ENCODE measurements at places on chromosomes 11 and 22. TPM values are rescaled to one million over a fixed set of nuclear protein-coding genes. Genes with fewer than 3 reads are reported as not detected.

Gene GLB1L2
- 3.8 TPM for total RNA-seq

Gene DEPDC7
- 0.86 TPM for total RNA-seq

Gene PRG2
- total RNA-seq, result 1.8 TPM

Gene DTX4
- 0.07 TPM for total RNA-seq

Gene DNAJB13
- total RNA-seq, result 0.19 TPM

Gene OR51E2
- total RNA-seq, result not detected

Gene CRYBA4
- total RNA-seq, result not detected

Gene POU2AF3
- not detected for total RNA-seq

Gene ALG8
- 45.9 TPM for total RNA-seq

Gene DRD4
- 0.21 TPM for total RNA-seq

Gene CREB3L1
- not detected for total RNA-seq

Gene TSSK2
- total RNA-seq, result not detected

Gene MS4A3
- not detected for total RNA-seq

GRCh38 chr11:19962801-19963175 lies 197.5 kb downstream of the DBX1 start:
- H3K27me3 ChIP-seq, result peaks cover 16% of the 10 kb centered on the region
- H3K27ac ChIP-seq, result no peak overlapping the region
- H3K4me1 ChIP-seq, result peaks cover 14% of the 10 kb centered on the region
- H3K36me3 ChIP-seq, result no peaks in the 10 kb centered on the region

DNA sequence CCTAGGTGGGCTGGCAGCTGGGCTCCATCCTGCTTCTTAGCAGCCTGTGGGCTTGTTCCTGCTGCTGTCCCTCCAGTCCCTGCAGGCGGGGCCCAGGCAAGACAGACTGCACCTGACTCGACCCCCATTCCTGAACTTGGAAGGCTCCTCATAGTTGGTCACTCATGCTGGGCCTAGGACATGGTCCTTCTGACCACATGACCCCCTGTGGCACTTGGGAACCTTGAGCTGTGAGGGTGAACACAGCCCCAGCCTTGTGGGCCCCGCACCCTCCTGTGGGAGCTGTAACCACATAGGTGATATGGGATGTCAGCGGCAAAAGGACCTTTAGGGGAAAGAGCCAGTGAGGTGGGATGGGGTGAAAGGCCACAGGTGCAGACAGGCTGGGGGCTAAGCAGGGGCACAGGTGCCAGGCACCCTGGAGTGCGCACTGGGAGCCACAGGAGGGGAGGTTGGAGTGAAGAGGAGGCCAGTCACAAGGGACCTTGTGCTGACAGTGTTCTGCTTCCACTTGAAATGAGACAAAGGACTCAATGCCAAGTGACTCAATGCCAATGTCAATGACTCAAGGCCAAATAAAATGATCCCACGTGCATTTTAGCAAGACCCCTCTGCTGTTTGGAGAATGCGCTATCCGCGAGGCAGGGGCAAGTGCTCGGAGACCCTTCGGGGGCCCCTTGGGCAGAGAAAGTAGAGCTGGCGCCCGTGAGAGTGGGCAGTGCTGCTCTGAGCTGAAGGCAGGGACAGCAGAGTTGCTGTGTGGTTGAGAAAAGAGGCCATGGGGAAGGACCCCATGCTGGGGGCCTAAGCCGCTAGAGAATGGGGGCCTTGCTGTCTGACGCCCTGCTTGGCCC lies 90.7 kb downstream of the MORC2 start:
- H3K4me1 ChIP-seq, result no peaks in the 10 kb centered on the region
- H3K4me3 ChIP-seq, result no peak overlapping the region
- DNase-seq, result no peak
- no peaks in the 10 kb centered on the region for H3K27me3 ChIP-seq
- no peaks in the 10 kb centered on the region for H3K36me3 ChIP-seq

DNA sequence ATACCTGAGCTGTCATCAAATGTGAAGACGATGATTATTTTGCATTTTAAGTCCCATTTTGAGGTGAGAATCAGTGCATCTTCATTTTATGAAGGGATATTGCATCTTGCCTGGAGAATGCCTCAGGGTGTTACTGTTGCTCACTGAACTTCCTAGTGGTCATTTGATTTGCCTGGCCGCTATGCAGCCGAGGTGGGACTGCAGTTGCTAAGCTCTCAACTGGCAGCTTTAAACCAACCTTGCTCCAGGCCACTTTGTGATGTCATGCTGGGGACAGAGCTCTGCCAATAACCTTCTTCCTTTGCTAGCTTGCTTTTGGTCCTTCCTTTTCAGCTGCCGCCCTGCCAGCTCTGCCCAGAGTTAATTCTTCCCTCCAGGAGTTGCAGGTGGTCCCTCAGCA lies 409.4 kb upstream of the B3GAT1 start:
- no peaks in the 10 kb centered on the region for H3K36me3 ChIP-seq
- no peak overlapping the region for H3K4me3 ChIP-seq
- no peaks in the 10 kb centered on the region for H3K4me1 ChIP-seq
- H3K27me3 ChIP-seq, result peaks cover 22% of the 10 kb centered on the region
- no peak overlapping the region for H3K27ac ChIP-seq

- H3K4me3 ChIP-seq, result no peak overlapping the region
- DNase-seq, result no peak
- peaks cover 16% of the 10 kb centered on the region for H3K36me3 ChIP-seq
- H3K27ac ChIP-seq, result no peak overlapping the region
These were observed 57.8 kb downstream of the BRD1 start for GRCh38 chr22:49769691-49770546.

DNA sequence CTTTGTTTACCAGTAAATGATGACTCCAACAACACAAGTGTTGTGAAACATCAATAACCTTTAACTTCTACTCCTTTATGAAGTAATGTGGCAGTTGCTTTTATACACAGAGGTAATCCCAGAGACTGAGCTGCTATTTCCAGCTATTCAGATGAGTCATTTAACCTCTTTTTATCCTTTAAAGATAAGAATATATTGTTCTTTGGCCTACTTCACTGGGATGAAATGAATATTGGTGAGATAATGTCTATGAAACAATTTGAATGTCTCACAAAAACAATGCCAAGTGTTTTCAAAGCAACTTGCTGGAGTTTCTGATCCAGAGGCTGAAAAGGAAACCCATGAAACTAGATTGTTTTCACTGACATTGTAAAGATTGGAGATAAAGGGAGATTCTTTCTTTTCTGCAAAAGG lies 564.4 kb upstream of the LUZP2 start:
- H3K4me1 ChIP-seq, result no peaks in the 10 kb centered on the region
- H3K4me3 ChIP-seq, result no peak overlapping the region
- H3K27ac ChIP-seq, result no peak overlapping the region
- H3K27me3 ChIP-seq, result no peaks in the 10 kb centered on the region
- DNase-seq, result no peak
- no peaks in the 10 kb centered on the region for H3K36me3 ChIP-seq

DNA sequence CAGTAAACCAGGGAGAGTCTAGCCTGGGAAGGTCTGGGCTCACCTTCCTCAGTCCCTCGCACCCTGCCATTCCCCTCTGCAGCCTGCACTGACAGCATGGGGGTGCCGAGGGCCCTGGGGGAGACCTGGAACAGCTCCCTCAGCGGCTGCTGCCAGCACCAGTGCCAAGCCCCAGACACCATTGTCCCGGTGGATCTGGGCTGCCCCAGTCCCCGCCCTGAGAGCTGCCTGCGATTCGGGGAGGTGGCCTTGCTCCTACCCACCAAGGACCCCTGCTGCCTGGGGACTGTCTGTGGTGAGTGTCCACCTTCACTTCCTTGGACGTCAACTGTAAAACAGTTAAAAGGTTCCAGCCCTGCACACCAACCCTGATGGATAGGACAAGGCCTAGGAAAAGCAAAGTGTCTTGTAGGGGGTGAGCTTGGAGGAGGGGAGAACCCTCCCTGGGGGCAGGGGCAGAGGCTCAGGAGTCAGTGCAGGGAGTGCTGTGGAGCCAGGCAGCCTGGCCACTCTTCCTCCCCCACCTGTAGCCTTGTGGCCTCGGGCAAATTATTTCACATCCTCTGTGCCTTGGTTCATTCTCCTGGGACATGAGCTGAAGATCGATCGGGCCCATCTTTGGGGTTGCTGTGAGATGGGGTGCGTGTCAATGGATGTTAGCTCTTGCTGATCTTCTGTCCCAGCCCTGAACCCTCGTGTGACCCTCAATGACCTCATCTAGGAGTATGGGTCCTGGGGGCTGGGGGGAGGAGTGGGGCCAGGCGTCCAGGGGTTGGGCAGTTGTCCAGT lies 85.2 kb upstream of the MYOD1 start:
- H3K27me3 ChIP-seq, result peaks cover 5% of the 10 kb centered on the region
- H3K36me3 ChIP-seq, result no peaks in the 10 kb centered on the region
- no peak overlapping the region for H3K4me3 ChIP-seq
- no peaks in the 10 kb centered on the region for H3K4me1 ChIP-seq
- no peak for DNase-seq

GRCh38 chr11:123035831-123036230 lies 26.1 kb downstream of the HSPA8 start:
- H3K27me3 ChIP-seq, result no peaks in the 10 kb centered on the region
- no peak overlapping the region for H3K27ac ChIP-seq
- DNase-seq, result no peak
- no peak overlapping the region for H3K4me3 ChIP-seq
- no peaks in the 10 kb centered on the region for H3K4me1 ChIP-seq

DNA sequence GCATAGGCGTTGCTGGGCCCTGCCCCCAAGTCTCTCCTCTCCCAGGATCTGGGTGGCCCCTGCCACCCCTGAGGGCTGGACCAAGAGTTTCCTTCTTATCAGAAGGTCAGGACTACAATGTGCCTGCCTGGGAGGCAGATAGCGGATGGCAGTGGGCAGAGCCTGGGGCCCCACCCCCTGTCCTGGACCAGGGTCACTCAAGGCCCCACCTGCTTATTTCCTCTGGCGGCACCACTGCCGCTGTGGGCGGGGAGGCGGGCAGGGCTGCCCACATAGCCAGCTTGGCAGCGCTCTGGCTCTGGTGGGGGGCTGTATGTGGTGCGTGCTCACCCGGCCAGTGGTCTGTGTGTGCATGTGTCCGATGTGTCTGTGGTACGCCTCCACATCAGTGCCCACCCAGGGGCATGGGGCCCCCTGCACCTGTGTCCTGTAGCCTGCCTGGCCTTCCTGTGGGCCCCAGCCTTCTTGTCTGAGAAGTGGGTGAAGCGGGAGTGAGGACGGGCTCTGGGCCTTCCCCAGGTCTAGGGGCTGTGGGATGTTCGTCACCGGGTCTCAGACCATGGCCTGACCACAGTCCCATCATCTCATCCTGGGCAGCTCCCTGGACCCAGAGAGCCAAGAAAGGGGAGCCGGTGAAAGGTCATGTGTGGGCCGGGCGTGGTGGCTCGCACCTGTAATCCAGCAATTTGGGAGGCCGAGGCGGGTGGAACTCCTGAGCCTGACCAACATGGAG lies 3.0 kb downstream of the GAS2L1 start:
- DNase-seq, result no peak
- peaks cover 36% of the 10 kb centered on the region for H3K4me1 ChIP-seq
- no peak overlapping the region for H3K4me3 ChIP-seq
- peaks cover 33% of the 10 kb centered on the region for H3K27me3 ChIP-seq

DNA sequence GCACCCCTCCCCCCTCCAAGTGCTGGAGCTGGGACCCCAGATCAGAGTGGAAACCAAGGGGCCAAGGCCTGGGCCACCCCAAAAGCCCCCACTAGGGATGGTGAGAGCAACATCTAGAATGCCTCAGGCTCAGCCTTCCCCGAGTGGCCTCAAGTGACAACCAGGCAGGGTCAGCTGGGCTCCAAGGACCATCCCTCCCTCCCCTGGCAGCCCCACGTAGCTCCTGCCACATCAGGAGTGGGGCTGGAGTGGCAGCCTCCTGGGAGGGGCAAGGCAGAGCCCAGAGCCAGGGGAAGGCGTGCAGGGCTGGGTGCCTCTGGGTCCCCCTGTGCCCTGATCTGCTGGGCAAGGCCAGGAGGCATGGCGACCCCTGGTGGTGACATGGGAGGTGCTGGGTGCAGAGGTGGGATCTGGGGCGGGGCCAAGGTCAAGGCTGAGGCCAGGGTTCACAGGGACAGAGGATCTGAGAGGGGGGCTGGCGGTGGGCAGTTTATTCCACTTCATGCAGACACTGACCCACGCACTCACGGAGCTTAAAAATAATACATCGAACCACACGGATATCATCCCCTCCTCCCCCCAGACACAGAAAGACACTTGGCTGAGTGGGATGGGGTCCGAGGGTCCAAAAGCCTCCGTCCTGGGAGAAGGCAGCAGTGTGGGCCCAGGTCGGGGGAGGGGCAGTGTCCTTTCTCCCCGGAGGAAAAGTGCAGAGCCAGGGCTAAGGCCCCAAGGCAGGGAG lies 15.8 kb upstream of the EHD1 start:
- peaks cover 5% of the 10 kb centered on the region for H3K36me3 ChIP-seq
- peaks cover 2% of the 10 kb centered on the region for H3K4me1 ChIP-seq
- H3K27ac ChIP-seq, result peak overlapping the region; percentile 46

DNA sequence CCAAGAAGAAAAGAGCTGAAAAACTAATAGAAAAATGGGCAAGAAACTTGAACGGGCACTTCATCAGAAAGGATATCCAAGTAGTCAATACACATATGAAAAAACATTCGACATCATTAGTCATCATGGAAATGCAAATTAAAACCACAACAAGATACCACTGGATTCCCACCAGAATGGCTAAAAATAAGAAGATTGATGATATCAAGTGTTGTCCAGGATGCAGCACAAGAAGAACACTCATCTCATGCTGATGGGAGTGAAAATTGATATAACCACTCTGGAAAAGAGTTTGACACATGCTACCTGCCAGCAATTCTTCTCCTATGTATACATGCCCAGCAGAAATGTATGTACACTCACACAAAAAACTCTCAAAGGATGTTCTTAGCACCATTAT lies 26.9 kb upstream of the SCUBE2 start:
- DNase-seq, result no peak
- H3K4me1 ChIP-seq, result peaks cover 5% of the 10 kb centered on the region
- no peaks in the 10 kb centered on the region for H3K27me3 ChIP-seq
- H3K27ac ChIP-seq, result no peak overlapping the region
- no peak overlapping the region for H3K4me3 ChIP-seq

- H3K4me1 ChIP-seq, result no peaks in the 10 kb centered on the region
- H3K27ac ChIP-seq, result no peak overlapping the region
- H3K4me3 ChIP-seq, result no peak overlapping the region
- H3K36me3 ChIP-seq, result no peaks in the 10 kb centered on the region
- DNase-seq, result no peak
These were observed 436.8 kb upstream of the CADM1 start for GRCh38 chr11:115941044-115941443.

DNA sequence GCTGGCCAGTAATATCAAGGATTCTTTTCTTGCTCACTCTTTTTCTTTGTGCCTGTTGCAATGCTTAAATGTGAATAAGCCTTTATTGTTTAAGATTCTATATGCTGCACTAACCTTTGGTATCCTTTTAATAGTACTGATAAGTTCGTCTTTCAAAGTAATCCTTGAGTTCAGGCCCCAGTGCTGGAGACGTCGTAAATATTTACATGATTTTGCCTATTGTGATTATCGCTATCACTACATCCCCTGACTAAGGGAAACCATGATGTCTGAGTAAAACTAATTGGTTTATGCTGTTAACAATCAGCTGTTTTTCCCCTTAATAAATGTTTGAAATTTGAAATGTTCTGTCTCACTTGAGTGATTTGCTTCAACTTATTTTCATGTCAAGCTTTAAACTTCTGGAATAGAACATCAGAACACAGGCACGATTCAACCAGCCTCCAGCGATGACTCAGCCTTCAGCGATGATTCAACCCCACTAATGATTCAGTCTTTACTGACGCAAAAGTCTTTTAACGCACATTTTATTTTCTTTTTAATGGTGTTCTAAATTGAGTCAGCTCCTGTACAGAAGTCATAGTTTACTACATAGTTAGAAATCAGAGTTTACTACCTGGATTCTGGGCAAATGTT lies 3.9 kb downstream of the HTATIP2 start:
- H3K27ac ChIP-seq, result peak overlapping the region; percentile 87
- no peaks in the 10 kb centered on the region for H3K27me3 ChIP-seq
- peaks cover 59% of the 10 kb centered on the region for H3K4me1 ChIP-seq
- peak; percentile 84 for DNase-seq
- peak overlapping the region; percentile 62 for H3K4me3 ChIP-seq

- H3K27ac ChIP-seq, result no peak overlapping the region
- H3K27me3 ChIP-seq, result no peaks in the 10 kb centered on the region
- no peak overlapping the region for H3K4me3 ChIP-seq
- no peaks in the 10 kb centered on the region for H3K4me1 ChIP-seq
These were observed 7.8 kb upstream of the NOX4 start for GRCh38 chr11:89498845-89499448.
